ENCODE measurements at places on chromosomes 13 and 19. TPM values are rescaled to one million over a fixed set of nuclear protein-coding genes. Genes with fewer than 3 reads are reported as not detected.

DNA sequence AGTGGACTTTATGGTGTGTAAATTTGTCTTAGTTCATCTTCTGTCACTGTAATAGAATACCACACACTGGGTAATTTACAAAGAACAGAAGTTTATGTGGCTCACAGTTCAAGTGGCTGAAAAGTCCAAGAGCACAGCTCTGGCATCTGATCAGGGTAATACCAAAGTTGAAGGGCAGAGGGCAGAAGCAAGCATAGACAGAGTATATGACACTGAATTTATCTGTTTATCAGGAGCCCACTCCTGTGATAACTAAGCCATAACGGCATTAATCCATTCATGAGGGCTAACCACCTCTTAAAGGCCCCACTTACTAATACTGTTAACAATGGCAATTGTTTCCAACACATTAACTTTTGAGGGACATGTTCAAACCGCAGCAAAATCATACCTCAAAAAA, 4.0 kb upstream of the RFXAP start:
- H3K27ac ChIP-seq = no peak overlapping the region
- H3K4me3 ChIP-seq = no peak overlapping the region
- no peaks in the 10 kb centered on the region for H3K27me3 ChIP-seq
- no peaks in the 10 kb centered on the region for H3K36me3 ChIP-seq

DNA sequence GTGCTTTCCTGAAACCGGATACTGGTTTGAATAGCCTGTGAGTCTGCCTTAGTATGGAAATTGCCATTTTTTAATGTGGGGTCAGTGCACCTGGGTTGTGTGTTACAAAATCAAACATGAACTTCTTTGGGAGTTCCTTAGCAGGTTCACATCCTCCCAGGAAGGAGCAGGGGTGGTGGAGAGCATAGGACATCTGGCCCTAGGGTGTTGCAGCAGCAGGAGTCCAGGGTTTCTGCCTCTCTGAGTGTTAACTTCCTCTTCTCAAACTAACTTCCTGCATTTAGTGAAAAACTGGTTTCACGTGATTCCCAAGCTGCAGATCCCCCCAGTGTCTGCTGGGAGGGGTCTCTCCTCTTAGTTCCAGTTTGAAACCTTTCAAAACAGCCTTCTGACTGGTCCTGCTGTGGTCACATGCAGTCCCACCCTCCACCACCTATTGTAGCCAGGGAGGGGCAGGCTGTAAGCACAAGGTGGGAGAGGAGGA, 7.2 kb downstream of the RNASEH2B start:
- DNase-seq = peak; percentile 9
- H3K36me3 ChIP-seq = no peaks in the 10 kb centered on the region
- peaks cover 13% of the 10 kb centered on the region for H3K4me1 ChIP-seq
- H3K27me3 ChIP-seq = no peaks in the 10 kb centered on the region
- peak overlapping the region; percentile 28 for H3K27ac ChIP-seq

DNA sequence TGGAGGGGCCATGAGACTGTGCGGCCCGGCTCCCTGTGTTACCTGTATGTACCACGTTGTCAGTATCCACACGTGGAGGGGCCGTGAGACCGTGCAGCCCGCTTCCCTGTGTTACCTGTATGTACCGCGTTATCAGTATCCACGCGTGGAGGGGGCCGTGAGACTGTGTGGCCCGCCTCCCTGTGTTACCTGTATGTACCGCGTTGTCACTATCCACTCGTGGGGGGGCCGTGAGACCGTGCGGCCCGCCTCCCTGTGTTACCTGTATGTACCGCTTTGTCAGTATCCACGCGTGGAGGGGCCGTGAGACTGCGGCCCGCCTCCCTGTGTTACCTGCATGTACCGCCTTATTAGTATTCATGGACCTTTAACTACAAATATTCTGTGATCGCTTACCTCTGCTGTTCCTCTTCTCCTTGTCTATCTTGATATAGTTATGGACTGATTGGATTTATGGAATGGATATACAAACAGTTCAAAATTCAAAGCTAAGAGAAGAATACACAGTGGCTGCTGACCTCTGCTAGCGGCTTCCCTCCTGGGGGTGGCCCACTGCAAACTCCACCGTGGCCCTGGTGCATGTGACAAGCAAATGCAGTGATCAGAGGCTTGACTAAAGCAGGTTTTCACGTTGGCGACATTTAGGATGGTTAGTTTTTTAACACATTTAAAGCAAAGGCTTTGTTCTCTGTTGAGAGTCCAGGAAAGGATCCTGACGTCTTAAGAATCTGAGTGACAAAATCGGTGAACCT, 38.7 kb downstream of the ATP11A start:
- H3K4me1 ChIP-seq = no peaks in the 10 kb centered on the region
- no peak overlapping the region for H3K27ac ChIP-seq
- no peak for DNase-seq
- no peaks in the 10 kb centered on the region for H3K27me3 ChIP-seq
- no peak overlapping the region for H3K4me3 ChIP-seq

DNA sequence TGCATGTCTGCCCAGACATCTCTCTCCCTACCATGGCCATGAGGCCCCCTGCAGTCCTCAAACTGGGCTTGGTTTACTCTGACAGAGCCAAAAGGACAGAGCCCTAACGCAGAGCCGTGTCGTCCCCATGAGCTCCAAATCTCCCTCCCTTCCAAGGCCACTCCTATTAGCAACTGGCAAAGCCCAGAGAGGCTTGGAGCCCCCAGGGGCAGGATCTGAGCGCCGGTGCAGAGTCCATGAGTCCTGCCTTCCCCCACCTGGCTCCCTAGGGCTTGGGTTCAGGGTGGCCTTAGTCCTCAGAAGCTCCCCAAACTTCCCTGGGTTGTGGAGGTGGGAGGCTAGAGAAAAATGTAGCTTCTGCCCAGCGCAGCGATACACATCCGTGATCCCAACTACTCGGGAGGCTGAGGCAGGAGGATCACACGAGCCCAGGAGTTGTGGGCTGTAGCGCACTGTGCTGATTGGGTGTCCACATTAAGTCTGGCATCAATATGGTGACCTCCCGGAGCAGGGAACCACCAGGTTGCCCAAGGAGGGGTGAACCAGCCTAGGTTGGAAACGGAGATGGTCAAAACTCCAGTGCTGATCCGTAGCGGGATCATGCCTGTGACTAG, 7.4 kb upstream of the PGPEP1 start:
- peaks cover 7% of the 10 kb centered on the region for H3K4me1 ChIP-seq
- DNase-seq = no peak
- no peaks in the 10 kb centered on the region for H3K36me3 ChIP-seq
- no peak overlapping the region for H3K27ac ChIP-seq
- no peaks in the 10 kb centered on the region for H3K27me3 ChIP-seq
- H3K4me3 ChIP-seq = no peak overlapping the region

GRCh38 chr19:10284065-10284959, 2.4 kb upstream of the ICAM4 start:
- H3K27me3 ChIP-seq = no peaks in the 10 kb centered on the region
- no peaks in the 10 kb centered on the region for H3K36me3 ChIP-seq
- H3K4me3 ChIP-seq = no peak overlapping the region
- no peak for DNase-seq
- peaks cover 26% of the 10 kb centered on the region for H3K4me1 ChIP-seq

ZNF665 gene
- 1.2 TPM for total RNA-seq

GRCh38 chr19:384799-385169, 24.2 kb downstream of the C2CD4C start:
- H3K4me1 ChIP-seq = no peaks in the 10 kb centered on the region
- no peaks in the 10 kb centered on the region for H3K27me3 ChIP-seq
- no peak overlapping the region for H3K4me3 ChIP-seq

- no peak for DNase-seq
- no peaks in the 10 kb centered on the region for H3K27me3 ChIP-seq
- H3K4me3 ChIP-seq = no peak overlapping the region
These were observed 12.8 kb downstream of the ZNF439 start for GRCh38 chr19:11861301-11861700.

CBLC gene
- not detected for total RNA-seq

ZNF682 gene
- total RNA-seq = not detected

DNA sequence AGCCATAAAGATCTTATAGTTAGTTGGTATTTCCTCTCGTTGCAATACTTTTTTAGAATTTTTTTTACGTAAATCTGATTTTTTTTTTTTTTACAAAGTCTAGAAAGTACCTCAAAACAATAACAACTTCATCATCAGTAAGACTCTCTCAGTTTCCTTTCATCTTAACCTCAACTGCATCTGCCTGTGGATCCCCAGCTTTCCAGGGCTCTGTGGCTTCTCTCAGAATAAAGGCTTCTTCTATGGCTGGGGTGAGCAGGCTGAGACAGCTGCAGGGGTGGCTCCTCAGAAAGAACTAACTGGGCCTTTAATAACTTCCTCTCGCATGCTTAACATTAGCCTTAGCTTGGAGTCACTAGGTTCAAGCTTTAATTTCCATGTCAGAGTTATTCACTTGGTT, 4.2 kb downstream of the ZNF506 start:
- no peaks in the 10 kb centered on the region for H3K4me1 ChIP-seq
- no peaks in the 10 kb centered on the region for H3K27me3 ChIP-seq
- no peak overlapping the region for H3K27ac ChIP-seq
- no peak for DNase-seq

GPR12 gene
- not detected for total RNA-seq

MRPS31 gene
- total RNA-seq = 32.3 TPM

DNA sequence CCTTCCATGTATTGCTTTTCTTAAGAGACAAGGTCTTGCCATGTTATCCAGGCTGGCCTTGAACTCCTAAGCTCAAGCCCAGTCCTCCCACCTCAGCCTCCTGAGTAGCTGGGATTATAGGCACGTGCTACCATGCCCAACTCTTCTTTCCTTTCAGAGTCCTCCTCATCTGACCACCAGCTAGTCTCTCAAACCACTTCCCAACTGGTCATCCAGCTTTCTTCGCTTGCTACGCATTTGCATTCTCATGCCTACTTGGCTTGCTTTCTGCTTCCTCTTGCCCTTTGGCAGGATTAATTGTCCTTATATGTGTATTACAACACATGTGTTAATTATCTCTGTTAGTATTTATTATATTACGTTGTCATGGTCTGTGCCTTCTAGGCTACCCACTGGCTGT, 6.3 kb downstream of the GPR18 start:
- H3K4me3 ChIP-seq = no peak overlapping the region
- peaks cover 4% of the 10 kb centered on the region for H3K36me3 ChIP-seq
- H3K27ac ChIP-seq = no peak overlapping the region
- H3K27me3 ChIP-seq = no peaks in the 10 kb centered on the region
- DNase-seq = no peak

GRCh38 chr13:106573284-106573846, 5.4 kb upstream of the ARGLU1 start:
- H3K27ac ChIP-seq = no peak overlapping the region
- H3K36me3 ChIP-seq = no peaks in the 10 kb centered on the region
- peaks cover 10% of the 10 kb centered on the region for H3K4me1 ChIP-seq

- no peaks in the 10 kb centered on the region for H3K27me3 ChIP-seq
- no peak overlapping the region for H3K27ac ChIP-seq
- H3K4me1 ChIP-seq = no peaks in the 10 kb centered on the region
- no peak for DNase-seq
- H3K4me3 ChIP-seq = no peak overlapping the region
- H3K36me3 ChIP-seq = no peaks in the 10 kb centered on the region
These were observed 569.1 kb downstream of the TBC1D4 start for GRCh38 chr13:74912898-74913297.

DNA sequence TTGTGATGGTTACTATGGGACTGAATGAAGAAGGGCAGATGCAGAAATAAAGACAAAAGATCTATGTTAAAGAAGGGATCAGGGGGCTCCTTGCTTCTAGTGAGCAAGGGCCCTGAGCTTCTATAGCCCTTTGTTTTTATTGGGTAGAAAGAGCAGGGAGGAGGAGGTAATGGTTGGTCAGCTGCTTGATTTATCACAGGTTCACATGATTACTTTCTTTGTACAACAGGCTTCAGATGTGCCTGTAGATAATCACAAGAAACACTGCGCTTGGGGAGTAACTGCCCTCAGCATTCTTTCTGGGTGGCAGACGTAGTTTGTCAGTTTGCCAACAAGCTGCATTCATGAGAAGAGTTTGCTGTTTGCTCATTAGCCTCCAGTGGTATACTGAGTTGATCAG, 4.8 kb upstream of the ZNF439 start:
- no peaks in the 10 kb centered on the region for H3K36me3 ChIP-seq
- no peak overlapping the region for H3K27ac ChIP-seq
- no peaks in the 10 kb centered on the region for H3K4me1 ChIP-seq
- no peaks in the 10 kb centered on the region for H3K27me3 ChIP-seq
- no peak overlapping the region for H3K4me3 ChIP-seq

DNA sequence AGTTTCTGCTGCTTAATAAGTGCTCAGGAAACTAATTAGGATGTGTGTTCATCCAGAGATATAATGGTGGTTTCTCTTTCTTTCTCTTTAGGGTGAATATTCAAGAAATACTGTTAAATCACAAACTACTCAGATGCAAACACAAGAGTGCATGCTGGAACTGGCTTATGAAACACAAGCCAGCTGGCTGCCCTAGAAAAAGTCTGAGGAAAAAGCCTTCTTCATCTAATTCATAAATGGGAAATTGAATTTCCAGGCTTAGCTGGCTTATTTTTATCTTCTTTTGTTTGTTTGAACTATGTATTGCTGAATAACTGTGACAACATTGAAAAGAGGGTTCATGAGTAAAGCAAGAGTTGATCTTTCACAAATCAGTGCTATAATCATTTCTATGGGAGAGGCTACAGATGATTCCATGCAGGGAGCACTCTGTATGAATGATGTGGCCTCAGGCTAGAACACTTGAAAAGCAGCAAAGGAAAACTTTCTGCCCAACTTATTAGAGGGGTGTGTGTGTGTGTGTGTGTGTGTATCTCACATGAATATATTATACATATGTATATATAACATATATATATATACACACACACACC, 69.8 kb upstream of the SCEL start:
- no peaks in the 10 kb centered on the region for H3K36me3 ChIP-seq
- no peaks in the 10 kb centered on the region for H3K4me1 ChIP-seq
- no peak for DNase-seq
- peaks cover 5% of the 10 kb centered on the region for H3K27me3 ChIP-seq
- no peak overlapping the region for H3K27ac ChIP-seq
- H3K4me3 ChIP-seq = no peak overlapping the region

DNA sequence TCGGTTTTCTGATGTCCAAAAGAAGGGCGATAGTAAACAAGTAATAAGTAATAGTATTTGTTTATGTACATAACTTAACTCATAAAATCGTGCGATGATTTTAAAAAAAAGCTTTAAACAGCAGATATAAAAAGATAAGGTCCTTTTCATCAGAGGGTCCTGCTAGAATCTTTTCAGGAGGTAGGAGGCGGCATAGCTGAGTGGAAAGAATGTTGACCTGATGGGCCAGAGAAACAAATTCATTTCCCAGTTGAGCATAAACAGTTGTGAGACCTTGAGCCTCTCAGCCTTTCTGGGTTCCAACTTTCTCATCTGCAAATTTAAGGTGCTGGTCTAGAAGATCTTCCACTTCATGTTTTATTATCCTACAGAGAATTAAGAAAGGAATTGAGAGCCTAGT, 173.5 kb downstream of the LACC1 start:
- no peaks in the 10 kb centered on the region for H3K36me3 ChIP-seq
- no peaks in the 10 kb centered on the region for H3K4me1 ChIP-seq
- H3K27ac ChIP-seq = no peak overlapping the region
- peaks cover 5% of the 10 kb centered on the region for H3K27me3 ChIP-seq
- no peak for DNase-seq

DNA sequence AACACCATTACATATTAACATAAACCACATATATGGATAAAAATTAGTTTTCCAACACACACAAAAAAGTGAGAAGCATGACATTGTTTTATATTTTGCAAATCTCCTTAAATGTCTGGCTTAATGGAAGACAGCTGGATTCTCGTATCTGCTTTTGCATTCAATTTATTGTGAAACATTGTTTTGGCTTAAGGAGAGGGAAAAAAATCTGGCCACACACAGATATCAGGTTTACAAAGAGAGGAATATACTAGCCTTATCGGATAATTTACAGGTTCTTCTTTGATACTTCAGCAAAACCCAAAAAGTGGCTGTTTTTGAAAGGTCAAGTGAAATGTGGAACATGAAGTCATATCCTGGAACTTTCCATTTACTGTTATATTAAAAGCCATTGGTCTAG, 523.5 kb upstream of the ARGLU1 start:
- no peak for DNase-seq
- peaks cover 21% of the 10 kb centered on the region for H3K27me3 ChIP-seq
- H3K36me3 ChIP-seq = no peaks in the 10 kb centered on the region
- no peak overlapping the region for H3K27ac ChIP-seq
- no peak overlapping the region for H3K4me3 ChIP-seq
- no peaks in the 10 kb centered on the region for H3K4me1 ChIP-seq

Measured in A673 (cell line).